ENCODE measurements at places on chromosomes 4 and X. TPM values are rescaled to one million over a fixed set of nuclear protein-coding genes. Genes with fewer than 3 reads are reported as not detected.

The REELD1 gene
- 0.22 TPM for total RNA-seq

The GC gene
- not detected for total RNA-seq

The CPZ gene
- total RNA-seq = 0.30 TPM

The SMIM10L2A gene
- total RNA-seq = 0.97 TPM

The PDHA2 gene
- not detected for total RNA-seq

The SPIN2A gene
- total RNA-seq = 0.30 TPM

The AADAT gene
- 2.0 TPM for total RNA-seq

The HTN1 gene
- not detected for total RNA-seq

The RHOXF1 gene
- not detected for total RNA-seq

The FAM184B gene
- total RNA-seq = 0.03 TPM

The ATP8A1 gene
- 22.1 TPM for total RNA-seq

The VCX3A gene
- not detected for total RNA-seq

The KLB gene
- total RNA-seq = 0.05 TPM

The TEX11 gene
- not detected for total RNA-seq

The TRO gene
- 4.6 TPM for total RNA-seq

The ODAPH gene
- total RNA-seq = not detected

The TRIM75 gene
- not detected for total RNA-seq

GRCh38 chrX:31132821-31133241 lies 61.0 kb upstream of the FTHL17 start:
- DNase-seq = no peak

DNA sequence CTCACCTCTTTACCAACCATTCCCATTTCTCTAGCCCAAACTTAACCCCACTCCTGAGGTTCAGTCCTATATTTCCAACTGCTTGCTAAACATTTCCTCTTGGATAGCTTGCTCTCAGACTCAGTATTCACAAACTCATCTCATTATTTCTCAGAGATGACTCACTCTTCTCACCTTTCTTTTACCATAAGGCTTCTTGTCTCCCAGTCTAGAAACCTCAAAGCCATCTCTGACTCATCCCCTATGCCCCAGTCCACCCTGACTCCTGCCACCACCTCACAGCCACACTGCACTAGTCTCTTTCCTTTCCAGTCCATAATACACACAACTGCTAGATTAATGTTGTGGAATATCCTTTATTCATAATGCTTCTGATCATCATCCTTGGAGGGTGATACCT lies 4.8 kb downstream of the FRMPD3 start:
- no peak for DNase-seq

DNA sequence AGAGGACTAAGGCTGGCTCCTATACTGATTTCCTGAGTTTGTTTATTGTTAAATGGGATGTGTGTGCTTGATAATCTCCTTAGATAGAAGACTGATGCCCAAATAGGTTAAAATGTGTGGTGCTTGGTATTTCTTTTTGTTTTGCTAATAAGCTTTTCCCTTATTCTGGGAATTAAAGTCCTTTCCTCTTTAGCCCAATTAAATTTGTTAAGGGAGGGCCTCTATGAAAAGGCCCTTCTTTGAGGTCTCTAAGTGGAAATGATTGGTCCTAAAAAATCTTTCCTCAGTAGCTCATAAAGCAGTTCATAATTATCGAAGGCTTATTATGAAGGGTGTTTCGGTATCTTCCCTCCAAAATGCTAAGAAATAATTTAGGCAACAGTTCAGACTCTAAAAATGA lies at the start of gene RRH:
TSS of gene RRH (plus strand) at position 301 of the 400 bp plus-strand sequence. CDS start at position 357, 56 bp downstream.
- DNase-seq = no peak

GRCh38 chr4:109811707-109812106 lies 3.9 kb upstream of the GAR1 start:
- DNase-seq = no peak

DNA sequence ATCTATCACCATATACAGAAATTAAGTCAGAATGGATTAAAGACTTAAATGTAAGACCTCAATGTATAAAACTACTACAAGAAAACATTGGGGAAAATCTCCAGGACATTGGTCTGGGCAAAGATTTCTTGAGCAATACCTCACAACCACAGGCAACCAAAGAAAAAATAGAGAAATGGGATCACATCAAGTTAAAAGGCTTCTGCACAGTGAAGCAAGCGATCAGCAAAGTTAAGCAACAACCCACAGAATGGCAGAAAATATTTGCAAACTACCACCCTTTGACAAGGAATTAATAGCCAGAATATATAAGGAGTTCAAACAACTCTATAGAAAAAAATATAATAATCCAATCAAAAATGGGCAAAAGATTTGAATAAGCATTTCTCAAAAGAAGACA lies 236.9 kb upstream of the EMCN start:
- DNase-seq = no peak

GRCh38 chr4:122073615-122074014 lies 78.5 kb upstream of the BLTP1 start:
- DNase-seq = no peak

DNA sequence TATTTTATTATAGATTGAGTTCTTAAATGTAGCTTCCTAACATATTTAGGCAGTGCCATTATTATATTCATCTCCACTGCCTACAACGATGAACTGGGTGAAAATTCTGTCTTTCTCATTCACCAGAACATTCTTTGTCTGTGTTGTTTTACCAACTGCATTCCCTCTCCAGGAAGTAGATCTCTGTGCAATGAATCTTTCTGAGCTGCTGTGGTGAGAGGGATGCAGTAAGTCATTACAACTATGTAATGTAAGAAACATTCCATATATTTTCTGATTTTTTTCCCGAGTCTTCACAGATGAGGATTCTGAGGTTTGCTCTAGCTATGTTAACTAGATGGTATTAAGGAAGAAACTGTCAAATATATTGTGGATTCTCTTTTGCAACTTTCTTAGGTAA lies 811.9 kb upstream of the PCDH7 start:
- no peak for DNase-seq

DNA sequence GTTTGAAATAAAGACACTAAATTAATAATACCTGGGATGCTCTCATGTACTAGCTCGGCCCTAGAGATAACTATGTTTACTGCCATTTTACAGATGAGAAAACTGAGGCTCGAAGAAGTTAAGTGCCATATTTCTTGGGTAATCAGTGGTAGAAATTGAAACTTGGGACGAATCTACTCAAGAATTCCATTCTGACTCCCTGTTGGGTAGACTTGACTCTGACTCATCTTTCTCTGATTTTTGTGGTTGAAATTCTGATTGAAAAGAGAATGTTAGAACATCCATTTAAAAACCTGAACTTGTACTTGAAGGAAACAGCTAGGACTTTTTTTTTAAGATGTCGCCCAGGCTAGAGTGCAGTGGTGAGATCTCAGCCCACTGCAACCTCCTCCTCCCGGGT lies 50.1 kb upstream of the NSUN7 start:
- DNase-seq = no peak

- DNase-seq = no peak
These were observed 12.7 kb downstream of the OPHN1 start for GRCh38 chrX:68420559-68420958.

DNA sequence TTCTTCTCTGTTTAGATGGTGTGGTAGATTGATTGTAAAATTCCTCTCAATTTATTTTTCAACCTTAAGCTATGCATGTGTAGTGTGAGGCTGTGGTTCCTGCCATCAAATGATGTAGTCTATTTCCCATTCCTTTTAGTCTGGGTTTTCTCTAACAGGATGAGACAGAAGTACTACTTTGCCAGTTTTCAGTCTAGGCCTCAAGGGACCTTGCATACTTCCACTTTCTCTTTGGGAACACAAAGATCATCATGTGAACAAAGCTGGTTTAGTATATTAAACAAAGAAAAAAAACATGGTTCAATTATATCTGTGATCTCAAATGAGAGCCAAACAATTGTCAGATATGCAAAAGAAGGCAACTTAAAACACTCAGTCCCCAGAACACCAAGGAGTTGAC lies 1284.0 kb downstream of the RAPGEF2 start:
- no peak for DNase-seq

GRCh38 chr4:653080-653821 lies 20.8 kb downstream of the ATP5ME start:
- no peak for DNase-seq

GRCh38 chr4:42995343-42995944 lies 102.9 kb downstream of the GRXCR1 start:
- no peak for DNase-seq

GRCh38 chr4:519203-519651 lies 20.2 kb downstream of the PIGG start:
- peak; percentile 50 for DNase-seq

DNA sequence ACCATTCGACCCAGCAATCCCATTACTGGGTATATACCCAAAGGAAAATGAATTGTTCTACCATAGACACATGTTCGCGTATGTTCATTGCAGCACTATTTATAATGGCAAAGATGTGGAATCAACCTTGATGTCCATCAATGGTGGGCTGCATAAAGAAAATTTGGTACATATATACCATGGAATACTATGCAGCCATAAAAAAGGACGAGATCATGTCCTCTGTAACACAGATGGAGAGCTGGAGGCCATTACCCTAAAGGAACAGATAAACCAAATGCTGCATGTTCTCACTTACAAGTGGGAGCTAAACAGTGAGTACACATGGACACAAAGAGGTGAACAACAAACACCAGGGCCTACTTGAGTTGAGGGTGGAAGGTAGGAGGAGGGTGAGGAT lies 45.1 kb downstream of the SCML2 start:
- no peak for DNase-seq

GRCh38 chr4:126710935-126711334 lies 921.8 kb upstream of the INTU start:
- no peak for DNase-seq

- no peak for DNase-seq
These were observed 70.5 kb upstream of the MXD4 start for GRCh38 chr4:2332201-2332975.

DNA sequence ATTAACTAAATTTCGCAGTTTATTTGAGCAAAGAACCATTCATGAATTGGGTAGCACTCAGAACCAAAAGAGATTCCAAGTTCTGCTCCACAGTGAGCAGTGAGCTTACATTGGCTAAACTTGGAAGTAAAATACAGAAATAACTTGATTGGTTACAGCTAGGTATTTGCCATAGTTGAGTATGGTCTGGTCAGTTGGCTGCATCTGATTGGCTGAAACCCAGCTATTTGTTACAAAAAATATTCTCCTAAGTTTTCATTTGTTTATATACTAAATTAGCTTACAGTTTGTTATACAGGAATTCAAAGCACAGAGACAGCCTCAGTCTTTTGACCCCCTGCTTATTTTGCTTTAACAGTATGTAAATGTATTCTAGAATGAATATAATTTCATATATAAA lies 215.1 kb downstream of the RELL1 start:
- no peak for DNase-seq

DNA sequence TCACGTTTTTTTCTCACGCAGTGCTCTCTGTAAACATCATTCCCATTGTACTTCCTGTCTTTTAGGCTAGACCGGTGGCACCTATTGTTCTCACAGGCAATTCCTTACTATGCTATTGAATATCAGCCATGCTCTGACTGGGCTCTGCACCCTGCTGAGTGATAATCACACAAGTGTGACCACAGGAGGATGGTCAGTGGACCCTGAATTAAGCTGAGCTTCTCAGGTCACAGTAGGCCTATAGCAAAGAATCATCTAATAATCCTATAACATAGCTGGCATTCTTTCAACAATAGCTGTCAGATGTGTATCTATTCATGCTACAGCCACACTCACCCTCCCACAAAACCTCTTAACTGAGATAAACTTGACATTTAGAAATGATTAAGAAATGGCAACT lies 2399.8 kb upstream of the TENM3 start:
- DNase-seq = no peak

DNA sequence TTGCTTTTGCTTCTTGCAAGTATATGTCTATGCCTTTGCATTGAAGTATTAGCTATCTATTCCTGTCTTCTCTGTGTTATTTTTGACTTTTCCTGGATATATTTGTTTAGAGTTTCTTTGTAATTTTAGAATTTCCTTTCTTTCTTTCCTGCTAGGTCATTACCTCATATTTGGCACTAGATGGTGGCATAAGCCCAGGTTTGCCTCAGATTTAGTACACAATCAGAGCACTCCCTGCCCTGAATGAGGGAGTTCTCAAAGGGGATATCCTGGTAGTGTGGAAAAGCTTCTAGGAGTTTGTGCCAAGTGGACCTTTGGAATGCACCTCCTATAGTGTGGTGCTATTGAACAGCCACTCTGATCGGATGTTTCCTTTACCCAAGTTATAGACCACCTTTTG lies 181.6 kb downstream of the UGT8 start:
- DNase-seq = no peak

GRCh38 chr4:138522366-138522765 lies 280.2 kb upstream of the SLC7A11 start:
- no peak for DNase-seq

DNA sequence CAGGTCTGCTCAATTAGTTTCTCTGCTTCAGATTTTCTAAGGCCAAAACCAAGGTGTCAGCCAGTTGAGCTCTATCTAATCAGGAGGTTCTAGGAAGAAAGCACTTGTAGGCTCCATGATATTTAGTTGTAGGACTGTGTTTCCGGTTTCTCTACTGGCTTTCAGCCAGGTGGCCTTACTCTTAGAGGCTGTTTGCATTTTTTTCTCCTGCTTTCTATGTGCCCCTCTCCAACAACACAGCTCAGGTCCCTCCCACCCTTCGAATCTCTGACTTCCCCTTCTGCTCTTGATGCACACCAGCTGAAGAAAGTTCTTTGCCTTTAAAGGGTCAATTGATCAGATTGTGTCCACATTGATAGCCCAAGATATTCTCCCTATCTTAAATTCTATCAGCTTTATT lies 245.2 kb downstream of the RAB28 start:
- DNase-seq = no peak

GRCh38 chr4:54165438-54165837 lies 63.7 kb upstream of the PDGFRA start:
- no peak for DNase-seq

DNA sequence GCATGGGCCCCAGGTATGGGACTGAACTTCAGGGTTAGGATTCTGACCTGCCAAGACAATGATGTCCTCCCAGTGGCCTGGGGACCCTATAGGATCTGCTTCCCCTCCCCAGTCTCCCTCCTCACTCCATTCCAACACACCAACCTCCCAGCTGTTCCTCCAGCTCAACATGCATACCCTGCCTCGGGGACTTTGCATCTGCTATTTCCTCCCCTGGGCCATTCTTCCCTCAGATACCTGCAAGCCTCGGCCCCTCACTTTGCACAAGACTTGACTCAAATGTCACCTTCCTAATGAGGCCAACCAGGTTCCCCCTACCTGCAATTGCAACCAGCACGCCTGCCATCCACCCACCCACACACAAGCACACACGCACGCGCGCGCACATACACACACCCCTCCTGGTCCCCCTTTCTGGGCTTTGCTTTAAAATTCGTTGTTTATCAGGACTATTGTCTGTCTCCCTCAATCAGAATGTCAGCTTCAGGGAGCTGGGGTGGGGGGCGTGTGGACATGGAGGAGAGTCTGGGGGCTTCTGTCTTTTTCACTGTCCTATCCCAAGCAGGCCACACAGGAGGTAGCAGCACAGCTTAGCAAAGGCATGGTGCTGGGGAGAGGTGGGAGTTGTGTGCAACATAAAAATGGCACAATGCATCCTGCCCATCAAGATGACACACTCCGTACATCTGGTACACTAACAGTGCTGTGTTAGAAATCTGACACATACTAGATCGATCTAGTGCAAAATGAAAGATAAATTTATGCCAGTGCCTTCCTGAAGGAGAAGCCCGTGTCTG lies 20.6 kb upstream of the PPP2R2C start:
- peak; percentile 39 for DNase-seq

- DNase-seq = no peak
These were observed 206.7 kb downstream of the MGST2 start for GRCh38 chr4:139872274-139872673.

- DNase-seq = no peak
These were observed 125.7 kb upstream of the GABRG1 start for GRCh38 chr4:46249516-46249915.

All from cardiac septum (tissue), 1 donor.